ENCODE measurements at places on chromosomes 11 and 22.

- no peak for DNase-seq
Observed at GRCh38 chr22:39073981-39074380, 3.1 kb upstream of the APOBEC3G start.

GRCh38 chr22:25903294-25903693 lies 161.3 kb downstream of the MYO18B start:
- no peak for DNase-seq

- no peak for DNase-seq
Observed at GRCh38 chr11:26474401-26474800, 97.7 kb downstream of the MUC15 start.

DNA sequence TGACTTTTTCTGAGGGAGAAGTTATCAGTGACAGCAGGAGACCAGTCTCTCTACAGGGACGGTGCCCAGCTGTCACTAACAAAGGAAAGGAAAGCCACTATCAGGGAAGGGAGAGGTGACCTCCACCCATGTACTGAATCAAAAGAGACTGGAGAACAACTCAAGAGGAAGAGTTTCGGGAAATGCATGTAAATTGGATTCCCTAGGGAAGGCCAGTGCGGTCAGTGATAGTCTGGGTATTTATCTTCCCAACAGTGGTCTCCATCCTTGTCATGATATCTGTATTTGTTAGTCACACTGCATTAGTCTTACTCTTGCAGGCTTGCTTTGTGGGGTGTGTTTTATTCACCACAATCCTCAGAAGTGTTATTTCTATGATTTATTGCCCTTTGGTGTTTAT lies 193.4 kb upstream of the KIRREL3 start:
- no peak for DNase-seq

- DNase-seq, result no peak
Observed at GRCh38 chr11:33753304-33753967, 17.2 kb upstream of the CD59 start.

GRCh38 chr11:64208086-64208795 lies 1.7 kb downstream of the FERMT3 start:
- DNase-seq, result no peak
